ENCODE measurements at places on chromosomes 1 and 21. TPM values are rescaled to one million over a fixed set of nuclear protein-coding genes. Genes with fewer than 3 reads are reported as not detected.
A peak's percentile ranks its signal among the peaks of the same experiment; 100 is the strongest.

- DNase-seq, result no peak
Observed at GRCh38 chr1:248165186-248165585, 9.4 kb upstream of the OR2M2 start.

DNA sequence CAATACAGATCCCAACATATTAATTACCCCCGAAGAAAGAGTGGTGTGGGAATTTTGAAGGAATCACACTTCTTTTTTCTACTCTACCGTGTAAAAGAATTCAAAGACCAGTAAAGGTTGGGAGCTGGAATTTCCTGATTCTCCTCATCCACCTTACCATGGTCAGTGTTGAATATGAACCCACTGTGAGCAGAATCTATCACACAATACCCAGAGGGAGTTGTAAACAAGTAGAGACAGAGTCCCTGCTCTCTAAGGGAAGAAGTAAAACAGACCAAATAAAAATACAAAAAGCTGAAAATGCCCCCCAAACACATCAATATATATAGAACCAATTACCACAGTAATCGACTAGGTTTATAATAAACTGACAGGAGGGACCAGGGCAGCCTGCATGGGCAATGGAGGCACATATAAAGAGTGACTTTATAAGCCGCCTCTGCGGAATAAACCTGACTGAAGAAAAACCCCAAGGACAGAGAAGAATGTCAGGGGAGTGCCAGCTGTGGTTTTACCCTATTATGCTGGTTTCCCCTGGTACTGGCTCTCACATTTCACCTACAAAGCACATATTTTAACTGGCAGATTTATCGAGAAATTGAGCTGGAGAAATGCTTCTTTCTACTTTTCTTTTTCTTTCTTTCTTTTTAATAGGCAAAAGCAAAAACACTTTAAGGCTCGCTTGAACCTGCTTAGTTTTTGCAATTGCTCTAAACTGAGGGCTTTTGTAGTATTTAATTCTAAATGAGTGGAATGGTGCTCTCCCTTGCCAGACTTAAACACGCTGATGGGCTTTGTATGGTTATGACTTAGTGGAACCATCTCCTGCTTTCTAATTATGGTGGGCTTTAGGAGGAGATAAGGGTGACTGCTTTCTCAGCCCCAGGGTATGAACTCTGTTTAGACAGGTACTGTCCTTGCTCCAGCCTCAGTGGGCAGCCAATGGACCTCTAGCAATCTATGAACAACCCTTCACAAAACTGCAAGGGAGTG lies 244.8 kb downstream of the ASTN1 start:
- DNase-seq, result no peak

DNA sequence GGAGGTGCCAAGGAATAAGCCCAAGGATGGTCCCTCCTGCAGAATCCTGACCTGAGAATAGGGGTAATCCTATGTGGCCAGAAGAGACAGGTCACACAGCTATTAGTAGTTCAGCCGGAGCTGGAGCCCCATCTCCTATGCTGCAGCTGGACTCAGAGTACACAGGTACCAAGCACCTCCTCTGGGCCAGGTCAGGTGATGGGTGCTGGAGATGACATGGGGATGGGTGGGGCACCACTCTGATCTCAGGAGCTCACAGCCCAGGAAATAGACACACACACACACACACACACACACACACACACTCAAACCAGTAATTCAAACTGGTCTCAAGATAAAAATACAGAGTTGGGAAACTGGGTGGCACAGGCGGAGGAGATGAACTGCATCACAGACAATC lies 54.2 kb upstream of the SSBP3 start:
- no peak for DNase-seq

DNA sequence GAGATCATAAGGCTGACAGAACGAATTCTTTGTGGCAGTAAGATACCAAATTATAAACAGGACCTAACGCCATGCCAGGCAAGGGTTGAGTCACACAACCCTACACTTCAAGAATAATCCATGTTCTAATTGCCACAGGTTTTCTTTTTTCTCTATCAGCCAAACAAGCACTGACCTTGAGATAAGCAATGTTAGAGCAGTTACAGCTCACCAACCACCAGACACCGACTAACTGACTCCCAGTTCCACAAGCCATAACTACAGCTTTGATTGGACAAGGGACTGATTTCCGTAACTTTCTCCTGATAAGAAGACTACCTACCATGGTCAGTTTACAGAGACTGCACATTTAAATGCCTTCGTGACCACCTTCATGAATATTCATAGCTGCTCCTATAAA lies 149.6 kb downstream of the PTPRU start:
- DNase-seq, result no peak

DNA sequence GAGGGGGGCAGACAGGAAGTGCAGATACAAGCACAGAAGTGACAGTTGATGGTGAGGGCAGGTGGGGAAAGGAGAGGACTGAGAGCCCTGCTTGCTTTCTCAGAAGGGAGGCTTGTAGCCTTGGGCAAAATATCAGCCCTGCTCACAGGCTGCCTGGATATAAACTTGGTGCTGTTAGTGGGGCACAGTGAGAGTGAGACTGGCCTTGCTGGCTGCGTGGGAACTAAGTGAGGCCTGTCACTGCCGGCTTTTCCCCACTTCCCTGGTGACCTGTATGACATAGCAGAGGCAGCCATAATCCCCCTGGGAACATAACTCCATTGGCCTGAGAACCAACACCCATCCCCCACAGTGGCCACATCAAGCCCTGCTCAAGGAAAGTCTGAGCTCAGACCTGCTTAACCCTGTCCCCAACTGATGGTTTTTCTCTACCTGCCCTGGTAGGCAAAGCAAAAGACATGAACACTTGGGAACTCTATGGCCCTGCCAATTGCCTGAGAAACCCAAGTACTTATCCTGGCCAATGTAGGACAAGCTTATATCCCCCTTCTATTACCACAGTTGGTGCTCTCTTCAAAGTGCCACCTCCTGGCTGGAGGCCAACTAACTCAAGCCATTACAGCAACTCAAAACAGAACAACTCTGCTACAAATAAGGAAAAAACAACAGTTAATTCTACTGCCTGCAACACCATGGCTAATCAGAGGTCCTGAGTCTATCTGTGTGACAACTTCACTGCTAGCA lies 472.7 kb downstream of the PLPP3 start:
- DNase-seq, result no peak

DNA sequence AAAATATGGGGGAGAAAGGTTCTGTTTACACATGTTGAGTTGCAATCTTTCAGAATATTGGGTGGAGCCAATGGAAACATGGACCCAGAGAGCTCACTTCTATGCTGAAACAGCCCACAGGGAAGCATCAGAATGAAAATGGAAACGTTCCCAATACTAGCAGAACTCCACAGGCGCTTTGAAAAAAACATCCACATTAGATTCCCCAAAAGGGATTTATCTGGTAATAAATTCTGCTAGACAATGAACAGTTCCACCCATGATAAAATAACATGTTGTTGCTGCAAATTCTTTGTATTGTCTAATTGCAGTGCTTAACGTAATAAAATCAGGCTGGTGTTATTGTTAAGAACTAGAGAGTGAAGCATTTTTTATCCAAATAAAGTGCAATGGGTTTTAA lies 197.0 kb downstream of the GABPA start:
- no peak for DNase-seq

- DNase-seq, result no peak
Observed at GRCh38 chr1:41917076-41917475, 1.6 kb downstream of the HIVEP3 start.

DNA sequence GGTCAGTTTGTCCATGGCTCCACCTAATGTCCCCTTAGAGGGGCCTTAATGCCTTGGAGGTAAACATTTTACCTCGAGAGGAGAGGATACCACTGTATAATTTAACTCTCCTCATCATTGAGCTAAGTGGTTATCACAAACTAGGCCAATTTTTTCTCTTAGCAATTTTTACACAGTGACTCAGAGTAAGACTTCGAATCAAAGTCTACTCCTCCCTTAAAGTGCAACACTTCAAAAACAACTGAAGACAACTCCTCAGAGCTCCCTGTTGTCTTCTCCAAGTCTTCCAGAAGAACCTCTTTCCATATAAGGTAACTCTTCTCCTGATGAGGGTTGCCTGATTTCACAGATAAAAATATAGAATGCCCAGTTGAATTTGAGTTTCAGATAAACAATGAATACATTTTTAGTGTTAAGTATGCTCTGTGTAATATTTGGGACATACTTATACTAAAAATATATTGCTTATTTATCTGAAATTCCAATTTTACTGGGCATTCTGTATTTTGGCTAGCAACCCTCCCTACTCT lies 4.9 kb upstream of the PTGFRN start:
- no peak for DNase-seq

- DNase-seq, result no peak
Observed at GRCh38 chr1:202184750-202185460, 8.7 kb upstream of the LGR6 start.

DNA sequence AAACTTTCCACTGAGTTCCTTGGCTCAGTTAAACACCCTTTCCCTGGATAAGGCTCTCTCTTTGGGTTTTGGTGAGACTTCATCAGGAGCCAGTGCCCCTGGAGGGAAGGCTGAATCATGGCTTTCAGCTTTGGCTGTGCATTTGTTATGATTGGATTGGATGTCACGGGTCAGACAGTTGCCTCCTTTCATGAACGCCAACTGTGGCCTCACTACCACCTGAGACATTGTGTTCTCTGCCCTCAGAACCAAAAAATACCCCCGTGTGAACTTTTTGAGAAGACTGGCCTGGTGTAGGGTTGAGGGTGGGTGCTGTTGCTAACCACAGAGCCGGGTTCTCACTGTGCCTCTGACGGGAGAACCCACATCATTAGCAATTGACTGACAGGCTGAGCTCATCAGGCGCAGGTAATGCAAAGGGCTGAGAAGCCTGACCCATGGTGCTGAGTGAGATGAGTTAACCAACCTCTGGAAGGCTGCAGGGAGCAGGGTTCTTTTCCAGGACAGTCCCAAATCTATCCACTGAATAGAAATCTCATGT lies 65.6 kb downstream of the HHAT start:
- no peak for DNase-seq

GRCh38 chr21:45043541-45044020 lies 30.8 kb upstream of the ADARB1 start:
- DNase-seq, result no peak

DNA sequence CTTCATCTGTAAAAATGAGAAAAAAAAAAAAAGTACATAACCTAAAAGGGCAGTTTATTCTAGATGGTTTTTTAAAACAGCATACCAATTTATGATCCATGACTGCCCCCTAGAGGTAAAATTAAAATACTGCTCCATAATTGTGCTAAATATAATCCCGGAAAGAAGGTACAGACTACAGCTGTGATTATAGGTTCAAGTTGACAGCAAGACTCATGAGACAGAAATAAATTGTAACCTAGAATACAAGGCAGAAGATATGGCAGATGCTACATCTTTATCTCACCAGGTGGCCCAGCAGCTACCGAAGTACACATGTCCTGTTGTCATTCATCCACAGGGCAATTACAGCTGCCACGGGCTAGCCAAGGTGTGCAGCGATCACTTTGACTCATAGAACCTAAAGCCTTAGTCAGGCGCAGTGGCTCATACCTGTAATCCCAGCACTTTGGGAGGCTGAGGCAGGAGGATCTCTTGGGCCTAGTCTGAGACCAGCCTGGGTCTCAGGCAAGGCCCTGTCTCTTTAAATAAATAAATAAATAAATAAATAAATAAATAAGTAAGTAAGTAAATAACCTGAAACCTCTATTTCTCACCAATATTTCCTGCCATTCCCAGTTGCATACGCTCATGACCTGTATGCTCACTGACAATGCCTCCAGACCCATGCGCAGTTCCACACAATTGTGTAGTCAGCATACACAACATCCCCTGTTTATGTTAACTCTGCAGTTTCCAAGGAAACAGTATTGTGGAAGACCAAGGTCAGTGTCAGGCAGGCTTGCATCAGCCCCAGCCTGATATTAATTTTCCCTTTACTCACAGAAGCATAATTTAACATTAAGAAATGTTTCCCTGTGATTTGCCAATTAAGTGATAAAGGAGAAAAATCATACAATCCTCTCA lies 18.3 kb upstream of the PPIE start:
- DNase-seq, result peak; percentile 41

DNA sequence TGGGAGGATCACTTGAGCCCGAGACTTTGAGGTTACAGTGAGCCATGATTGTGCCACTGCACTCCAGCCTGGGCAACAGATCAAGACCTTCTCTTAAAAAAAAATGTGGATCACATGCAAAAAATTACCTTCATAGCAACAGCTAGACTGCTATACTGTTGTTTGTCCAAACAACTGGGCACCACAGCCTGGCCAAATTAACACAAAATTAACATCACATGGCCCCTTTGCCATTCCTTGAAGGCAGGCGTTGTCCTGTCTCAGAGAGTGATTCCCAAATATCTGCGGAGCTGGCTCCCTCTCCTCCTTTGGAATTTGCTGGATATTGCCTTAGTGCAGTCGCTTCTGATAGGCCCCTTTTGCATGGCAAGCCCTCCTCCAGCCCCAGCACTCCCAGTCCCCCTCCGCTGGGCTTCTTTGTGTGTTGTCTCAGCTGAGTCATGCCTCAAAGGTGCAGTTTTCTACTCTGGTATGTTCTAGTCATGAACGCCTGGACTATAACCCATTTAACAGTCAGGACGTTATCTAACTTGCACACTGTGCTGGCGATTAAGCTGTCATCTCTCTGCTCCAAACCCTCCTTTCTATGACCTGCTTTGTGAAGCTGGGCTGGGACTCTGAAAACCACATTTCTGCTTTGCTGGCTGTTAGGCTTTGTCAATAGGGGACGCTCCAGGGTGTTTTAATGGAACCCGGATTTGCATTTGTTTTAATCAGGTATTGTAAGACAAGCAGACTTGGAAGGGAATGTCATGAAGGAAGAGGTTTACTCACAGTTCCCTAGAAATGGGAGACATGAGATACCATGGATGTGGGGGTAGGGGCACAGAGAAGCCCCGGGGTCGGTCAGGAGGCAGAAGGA lies 20.1 kb upstream of the HPCAL4 start:
- no peak for DNase-seq

DNA sequence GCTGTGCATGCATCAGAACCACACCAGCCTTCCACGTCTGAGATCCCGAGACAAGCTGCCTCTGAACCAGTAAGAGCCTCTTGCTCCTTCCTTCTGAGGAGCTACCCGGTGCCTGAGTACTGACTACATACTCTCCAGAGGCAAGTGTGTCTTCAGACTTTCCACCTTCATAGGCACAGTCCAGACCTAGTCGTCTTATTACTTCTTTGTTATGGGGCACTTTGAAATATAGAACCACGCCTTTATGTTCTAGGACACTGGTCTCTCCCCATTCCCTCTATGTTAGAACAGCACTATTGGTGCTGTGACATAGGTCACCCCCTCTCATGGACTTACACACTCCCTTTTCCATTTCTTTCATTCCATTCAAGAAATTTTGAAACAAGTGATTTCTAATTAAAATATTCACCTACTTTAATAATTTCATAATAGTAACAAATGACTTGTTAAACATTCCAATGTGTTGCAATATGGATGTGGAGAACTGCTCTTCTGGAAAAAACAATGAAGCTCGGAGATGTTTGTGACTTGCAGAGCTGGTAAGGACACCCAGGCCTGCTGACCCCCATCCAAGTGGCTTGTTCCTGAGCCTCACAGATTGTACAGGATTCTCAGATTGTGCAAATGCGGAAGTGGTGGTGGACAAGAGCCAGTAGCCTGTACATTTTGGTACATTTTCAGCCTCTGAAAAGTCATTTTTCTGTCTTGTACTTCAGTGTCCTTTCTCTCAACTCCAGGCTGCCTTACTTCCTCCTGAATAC lies 76.1 kb upstream of the SIPA1L2 start:
- no peak for DNase-seq

Gene SPRR2G
- not detected for total RNA-seq

Gene SYT11
- total RNA-seq, result 36.4 TPM

Gene PALMD
- total RNA-seq, result 21.1 TPM

Gene NTNG1
- total RNA-seq, result 24.4 TPM

Gene NTMT2
- total RNA-seq, result 0.48 TPM
